ENCODE measurements at places on chromosomes 7 and 10.

- DNase-seq, result no peak
Measured at GRCh38 chr10:3010816-3011460, 56.4 kb upstream of the PFKP start.

- DNase-seq, result no peak
Measured at GRCh38 chr10:1153805-1154351, 97.7 kb downstream of the WDR37 start.

DNA sequence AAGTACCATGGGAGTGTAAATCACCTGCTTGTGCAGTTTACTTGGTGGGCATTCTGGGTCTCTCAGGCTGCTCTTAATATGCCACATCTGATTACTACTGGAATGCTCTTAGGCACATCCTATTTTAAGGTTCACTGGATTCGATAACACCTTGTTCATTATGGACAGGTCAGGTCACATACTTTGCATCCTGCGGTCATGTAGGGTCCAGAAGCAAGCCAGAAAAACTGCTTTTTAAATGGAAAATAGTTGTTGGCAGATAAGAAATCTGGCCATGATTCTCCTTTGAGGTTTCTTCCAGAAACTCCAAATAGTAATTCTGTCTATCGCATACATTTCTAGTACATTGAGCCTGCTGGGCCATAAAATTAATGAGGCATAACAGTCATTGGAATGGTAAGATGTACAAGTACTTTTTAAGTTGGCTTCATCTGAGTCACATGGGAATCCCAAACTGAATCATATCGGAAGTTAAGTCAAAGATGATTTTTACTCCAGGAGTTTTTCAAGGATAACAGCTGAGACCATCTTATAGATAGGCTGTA lies 371.9 kb downstream of the LRRTM3 start:
- peak; percentile 87 for DNase-seq

DNA sequence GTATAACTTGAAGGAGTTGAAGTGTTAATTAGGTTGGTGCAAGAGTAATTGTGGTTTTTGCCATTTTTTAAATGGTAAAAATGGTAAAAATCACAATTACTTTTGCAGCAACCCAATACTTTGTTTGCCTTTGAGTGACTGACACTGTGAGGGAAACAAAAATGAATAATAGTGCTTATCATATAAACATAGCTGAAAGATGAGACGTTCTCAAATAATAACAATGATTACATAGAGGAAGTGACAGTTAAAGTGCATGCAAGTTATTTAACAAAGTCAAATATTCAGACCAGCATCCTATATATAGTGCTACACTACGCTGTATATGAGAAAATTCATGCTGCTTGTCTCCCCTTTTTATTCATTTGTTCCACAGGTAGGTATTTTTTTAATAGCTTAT lies 4.7 kb upstream of the HBP1 start:
- no peak for DNase-seq

DNA sequence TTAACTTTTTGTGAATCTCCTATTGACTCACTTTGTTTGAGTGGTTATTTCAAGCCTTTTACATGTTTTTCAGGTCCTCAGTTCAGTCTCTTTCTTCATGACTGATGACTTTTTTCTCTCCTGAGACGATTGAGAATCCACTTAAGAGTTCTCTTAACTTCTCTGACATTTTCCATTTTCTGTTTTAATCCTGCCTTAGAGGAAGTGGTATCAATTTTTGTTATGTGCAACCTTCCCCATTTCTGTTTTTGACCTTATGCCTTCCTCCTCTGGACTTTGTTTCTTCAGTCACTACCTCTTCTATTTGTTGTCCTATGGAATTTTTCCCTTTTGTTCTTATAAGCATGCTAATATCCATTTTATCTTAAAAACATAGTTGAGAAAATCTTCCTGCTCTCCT lies 2.4 kb downstream of the PSMC2 start:
- no peak for DNase-seq

DNA sequence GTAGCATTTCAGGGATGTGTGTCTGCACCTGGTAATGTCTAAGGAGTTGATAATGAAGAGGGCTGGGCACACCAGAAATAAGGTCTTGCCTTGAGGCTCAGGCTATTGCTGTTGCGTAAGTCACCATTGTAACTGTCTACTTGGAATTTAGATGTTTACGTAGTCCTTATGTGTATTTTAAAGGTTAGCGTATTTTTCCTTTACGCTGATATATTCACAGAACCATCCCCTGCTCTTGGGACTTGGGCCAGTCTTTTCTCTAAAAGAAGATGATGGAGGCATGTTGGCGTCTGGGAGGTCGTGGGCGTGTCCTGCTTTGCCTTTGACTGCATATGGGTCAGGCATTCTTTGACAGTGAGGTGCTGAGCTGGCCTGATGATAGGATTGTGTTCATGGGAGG lies 14.7 kb downstream of the WDR37 start:
- no peak for DNase-seq

GRCh38 chr7:30331338-30331737 lies 46.9 kb downstream of the ZNRF2 start:
- DNase-seq, result no peak

GRCh38 chr7:34900891-34901513 lies 136.3 kb downstream of the DPY19L1 start:
- DNase-seq, result no peak

DNA sequence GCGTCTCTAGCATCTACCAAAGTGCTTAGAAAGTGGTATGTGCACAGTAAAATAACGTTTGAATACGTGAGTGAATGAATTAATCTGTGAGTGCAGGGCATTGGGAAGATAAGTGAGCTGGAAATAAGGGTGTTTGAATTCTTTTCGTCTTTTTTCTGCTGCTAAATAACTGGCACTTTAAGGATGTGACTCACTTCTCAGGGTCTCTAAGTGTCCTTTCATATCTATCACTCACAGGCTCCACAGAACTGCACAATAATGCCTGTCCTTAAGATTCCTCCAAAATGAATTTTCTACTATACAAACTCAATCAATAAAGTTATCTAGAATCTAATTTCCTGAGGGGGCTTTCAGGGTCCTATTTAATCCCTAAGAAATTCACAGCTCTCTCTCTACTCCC lies 3.2 kb upstream of the DGKB start:
- no peak for DNase-seq

DNA sequence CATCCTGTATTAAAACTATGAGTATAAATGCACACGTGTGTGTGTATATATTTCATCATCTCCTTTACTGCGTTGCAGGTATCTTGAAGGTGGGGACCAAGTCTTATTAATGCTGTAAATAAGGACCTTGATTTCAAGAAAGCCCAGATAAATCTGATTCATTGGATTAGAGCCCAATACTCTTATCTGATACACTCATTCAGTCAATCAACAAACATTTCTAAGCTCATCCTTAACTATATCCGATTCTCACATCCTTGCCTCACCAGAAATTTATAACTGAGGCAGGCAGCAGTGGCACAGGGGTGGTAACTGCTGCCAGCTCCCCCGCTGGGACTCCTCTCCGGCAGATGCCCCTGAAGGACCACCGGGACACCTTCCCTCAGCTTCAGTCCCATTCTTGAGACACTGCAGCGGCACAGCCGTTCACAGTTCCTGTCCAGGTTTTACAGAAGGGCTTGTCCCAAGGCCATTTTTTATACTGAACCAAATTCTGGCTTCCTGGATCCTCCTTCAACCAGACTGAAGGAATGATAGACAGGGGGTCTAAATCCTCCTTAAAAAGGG lies 54.0 kb downstream of the BRI3 start:
- no peak for DNase-seq

- no peak for DNase-seq
Measured at GRCh38 chr10:93894516-93895378, 969 bp downstream of the SLC35G1 start.

GRCh38 chr10:62616885-62617590 lies 187.5 kb upstream of the ADO start:
- DNase-seq, result no peak
